ENCODE measurements at places on chromosomes 2 and 18.

GRCh38 chr18:34370704-34371395 is 146.1 kb upstream of the NOL4 start:
- peak; percentile 8 for DNase-seq

DNA sequence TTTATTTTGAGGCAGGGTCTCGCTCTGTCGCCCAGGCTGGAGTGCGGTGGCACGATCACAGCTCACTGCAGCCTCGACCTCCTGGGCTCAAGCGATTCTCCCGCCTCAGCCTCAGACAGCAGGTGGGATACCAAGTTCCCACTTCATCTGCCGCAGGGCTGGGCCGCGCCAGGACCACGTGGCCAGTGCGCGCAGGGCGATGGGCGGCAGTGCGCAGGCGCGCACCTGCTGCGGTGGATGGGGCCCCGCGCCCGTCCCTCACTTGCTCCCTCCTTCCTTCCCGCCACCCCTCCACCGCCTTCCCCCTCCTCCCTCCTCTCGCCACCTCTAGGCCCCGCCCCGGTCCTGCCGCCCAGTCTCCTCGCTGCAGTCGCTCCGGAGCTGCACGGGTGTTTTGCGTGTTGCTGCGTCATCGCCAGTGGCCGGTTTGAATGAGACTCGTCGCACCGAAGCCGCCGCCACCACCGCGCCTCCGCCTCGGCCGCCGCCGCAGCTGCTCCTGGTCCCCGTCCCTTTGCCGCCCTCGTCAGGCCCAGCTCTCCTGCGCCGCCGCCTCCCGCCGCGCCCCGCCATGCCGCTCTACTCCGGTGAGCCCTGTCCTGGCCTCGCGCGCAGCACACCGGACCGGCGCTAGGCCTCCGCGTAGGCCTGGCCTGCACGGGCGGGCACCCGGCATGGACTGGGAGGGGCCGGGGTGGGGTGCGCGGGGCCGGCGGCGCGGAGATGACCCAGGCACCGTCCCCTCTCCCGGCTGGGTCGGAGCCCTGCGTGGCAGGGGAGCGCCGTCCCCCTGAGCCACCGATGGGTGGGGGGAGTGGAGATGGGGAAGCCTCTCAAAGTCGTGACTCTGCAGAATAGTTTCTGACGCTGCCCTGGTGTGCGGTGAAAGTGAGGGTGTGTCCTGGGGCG is at the start of gene USP14:
Gene USP14, plus strand, starts transcription at position 430 of the 909 bp plus-strand sequence. Its CDS starts 142 bp downstream, at position 572.
- peak; percentile 97 for DNase-seq

- DNase-seq, result no peak
These were observed 89.9 kb upstream of the CDCA7 start for GRCh38 chr2:173264603-173265366.

DNA sequence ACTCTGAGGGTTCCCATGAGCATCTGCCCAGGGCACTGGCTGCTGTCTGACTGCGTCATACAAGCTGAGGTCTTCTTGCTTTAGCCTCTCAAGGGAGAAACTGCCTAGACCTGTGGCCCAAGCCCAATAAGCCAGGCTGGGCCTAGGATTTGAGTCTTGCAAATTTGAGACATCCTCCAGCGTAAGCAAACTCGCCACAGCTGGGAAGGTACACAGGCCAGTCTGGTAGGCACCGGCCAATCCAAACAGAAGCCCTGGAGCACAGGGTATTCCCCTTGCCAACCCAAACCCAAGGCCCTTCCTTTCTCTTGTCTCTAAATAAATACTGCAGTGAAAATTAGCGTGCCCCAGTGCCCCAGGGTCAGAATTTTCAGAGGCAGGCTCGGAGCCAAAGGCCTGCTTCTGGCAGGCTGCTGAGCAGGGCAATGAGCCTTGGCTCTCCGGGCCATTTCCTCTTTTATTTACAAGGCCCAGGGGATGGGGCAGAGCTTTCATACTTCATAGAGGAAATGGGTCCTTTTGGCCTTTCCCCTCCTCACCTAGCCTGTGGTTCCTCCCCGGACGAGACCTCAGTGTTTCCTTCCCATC is 33.3 kb downstream of the POLR1A start:
- DNase-seq, result no peak

GRCh38 chr2:208033701-208034502 is 8.6 kb upstream of the PLEKHM3 start:
- DNase-seq, result no peak

DNA sequence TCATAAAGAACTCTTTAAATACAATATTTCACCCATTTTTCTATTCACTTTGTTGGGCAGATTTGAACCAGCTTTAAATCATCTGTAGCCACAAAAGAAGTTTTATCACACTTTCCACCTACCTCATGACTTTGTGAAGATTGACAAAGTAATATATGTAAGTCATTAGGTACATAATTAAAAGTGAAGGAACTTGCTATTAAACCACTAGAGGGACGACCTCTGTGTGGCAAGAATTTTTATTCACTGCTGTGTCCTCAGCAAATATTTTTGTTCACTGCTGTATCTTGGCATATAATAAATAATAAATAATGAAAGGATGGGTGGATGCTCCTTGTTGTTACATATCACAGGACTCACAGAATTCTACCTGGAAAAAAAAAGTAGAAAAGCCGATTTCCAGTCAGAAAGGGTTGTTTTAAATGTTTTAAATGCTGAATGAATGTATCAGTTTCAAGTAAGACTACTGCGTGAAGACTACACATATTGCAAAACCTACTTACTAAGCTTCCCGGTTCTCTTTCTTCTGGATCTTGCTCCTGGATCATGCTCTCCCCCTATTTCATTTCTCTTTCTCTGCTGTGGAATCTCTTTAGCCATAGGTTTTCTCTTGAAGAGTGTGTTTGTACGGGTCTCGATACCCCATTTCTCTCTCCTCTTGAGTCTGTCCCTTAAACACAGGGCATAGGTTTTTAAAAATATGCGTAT is 44.8 kb downstream of the KCMF1 start:
- DNase-seq, result no peak

DNA sequence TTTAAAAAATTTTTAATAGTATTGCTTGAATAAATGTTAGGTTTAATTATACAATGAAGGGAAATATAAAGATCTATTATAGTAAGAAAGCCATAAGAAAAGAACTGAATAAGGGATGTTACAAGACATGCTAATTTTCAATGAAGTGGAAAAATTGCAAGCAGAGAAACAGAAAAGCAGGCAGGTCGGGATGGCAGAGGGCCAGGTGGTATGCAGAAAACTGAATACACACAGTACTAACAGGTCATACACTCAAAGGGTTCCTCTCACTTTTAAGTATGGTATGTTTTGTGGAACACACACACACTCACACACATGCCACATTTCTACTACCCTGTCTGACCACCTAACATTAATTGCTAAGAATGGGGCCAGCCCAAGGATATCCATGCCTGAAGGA is 76.7 kb upstream of the DTNA start:
- no peak for DNase-seq

DNA sequence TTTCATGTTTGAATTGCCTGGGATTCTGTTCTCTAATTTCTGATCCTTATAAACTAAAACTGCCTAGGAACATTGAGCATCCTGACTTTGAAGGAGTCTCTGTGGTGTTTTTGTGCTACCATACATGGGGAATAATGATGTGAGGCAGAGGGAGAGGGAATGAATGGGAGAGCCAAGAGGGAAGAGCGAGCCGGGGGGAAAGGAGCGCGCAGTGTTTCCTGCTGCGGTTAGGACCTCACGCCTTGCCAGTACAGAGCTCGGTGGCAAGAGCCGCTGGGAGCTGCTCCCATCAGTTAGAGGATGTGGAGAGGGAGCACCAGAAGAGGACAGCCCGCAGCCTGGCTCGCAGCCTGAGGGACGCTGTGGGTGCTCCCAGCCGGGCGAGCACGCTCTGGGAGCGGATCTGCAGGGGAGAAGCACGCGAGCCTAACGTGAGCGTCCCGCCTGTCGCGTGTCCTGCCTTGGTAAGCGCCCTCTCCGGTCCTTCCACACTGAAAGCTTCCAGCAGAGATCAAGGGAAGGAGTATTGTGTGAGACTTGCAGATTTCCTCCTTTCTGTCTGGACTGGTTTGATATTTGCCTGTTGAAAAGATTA is 114.7 kb downstream of the FAM210A start:
- no peak for DNase-seq

GRCh38 chr2:47595115-47595514 is 187.8 kb upstream of the MSH6 start:
- no peak for DNase-seq

DNA sequence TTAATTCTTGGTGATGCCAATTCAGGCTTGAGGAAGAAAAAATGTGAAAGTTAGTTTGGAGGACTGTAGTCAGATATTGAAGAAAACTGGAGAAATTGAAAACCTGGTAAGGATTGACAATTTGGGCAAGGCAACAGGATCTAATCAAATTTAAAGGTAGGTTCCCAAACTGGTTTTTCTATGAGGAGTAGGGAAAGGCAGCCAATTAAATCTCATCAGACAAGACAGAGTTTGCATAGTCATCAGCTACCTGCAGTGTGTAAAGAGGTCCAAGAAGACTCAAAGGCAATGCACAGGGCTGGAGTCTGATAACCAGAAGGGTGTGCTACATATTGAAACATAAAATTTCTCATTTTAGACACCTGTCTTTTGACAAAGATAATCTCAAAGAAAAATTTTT is 16.0 kb upstream of the CAB39 start:
- no peak for DNase-seq

DNA sequence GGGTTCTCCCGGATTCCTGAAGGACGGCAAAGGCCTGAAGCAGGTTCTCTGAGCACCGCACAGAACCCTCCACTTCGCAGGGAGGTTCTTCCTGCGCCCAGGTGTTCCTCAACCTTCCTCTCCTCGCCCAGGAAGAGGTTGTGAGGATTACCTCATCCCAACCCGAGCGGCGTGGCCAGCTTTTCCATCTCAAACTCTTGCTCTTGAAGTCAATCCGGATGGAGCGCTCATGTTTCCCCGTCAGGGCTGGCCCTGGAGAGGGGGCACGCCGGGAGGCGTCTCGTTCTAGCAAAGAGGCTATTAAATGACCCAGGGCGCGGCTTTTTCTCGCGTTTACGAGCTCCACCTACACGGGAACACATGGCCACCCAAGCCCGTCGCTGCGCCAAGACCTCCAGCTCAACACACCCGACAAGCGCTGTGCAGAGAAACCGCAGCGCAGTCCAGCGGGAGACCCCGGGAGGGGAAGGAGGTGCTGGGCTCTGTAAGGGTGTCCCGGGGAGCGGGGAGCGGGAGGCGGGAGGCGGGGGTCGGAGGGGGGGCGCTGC is 540 bp upstream of the RAB10 start:
- DNase-seq, result peak; percentile 95

DNA sequence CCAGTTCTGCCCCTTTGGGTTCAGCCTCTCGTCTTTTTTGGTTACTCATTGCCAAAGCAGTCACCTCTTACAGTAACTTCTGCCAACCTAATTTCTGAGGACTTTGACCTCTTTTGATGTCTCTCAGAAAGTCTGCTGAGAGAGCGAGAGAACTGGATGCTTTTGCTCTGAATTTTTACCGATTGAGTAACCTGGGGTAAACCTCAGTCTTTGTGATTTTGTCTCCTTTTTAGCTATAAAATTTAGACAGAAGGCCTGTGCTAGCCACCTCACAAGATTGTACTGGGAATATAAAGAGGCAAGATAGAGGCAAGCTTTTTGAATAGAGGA is 34.8 kb upstream of the IL1R1 start:
- no peak for DNase-seq

- DNase-seq, result no peak
These were observed 550.6 kb upstream of the ACVR2A start for GRCh38 chr2:147293991-147294824.

- no peak for DNase-seq
These were observed 267.3 kb upstream of the SPOPL start for GRCh38 chr2:138234265-138234664.

DNA sequence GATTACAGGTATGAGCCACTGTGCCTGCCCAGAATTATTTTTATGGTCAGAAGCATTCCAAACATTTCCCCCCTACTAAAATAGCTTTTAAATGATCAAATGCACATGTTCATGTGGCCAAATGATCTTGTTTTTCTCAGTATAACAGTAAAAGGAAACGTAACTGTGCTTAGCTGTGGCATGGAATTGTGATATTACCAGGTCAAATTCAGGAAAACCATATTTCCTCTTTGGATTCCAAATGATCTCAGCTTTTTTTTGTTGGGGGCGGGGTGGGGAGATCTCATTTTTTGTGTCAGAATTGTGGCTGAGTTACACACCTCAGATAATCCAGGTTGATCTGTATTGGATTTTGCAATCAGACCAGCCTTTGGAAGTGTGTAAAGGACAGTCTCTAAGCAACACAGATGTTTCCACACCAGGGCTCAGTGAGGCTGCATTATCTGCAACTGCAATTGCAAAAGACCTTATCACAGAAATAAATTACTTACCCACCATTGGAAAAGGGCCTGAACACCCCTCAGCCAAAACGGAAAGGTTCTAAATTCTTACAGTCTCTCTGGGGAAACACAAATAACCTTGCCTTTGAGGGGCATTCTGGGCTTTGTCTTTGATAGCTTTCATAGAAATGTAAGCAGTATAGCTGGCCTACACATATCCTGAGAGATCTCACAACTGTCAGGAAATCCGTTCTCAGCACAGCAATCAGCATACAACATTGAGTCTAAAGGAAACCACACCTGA is 8.4 kb downstream of the CASP10 start:
- DNase-seq, result no peak

GRCh38 chr2:168136392-168136977 is 110.9 kb downstream of the STK39 start:
- no peak for DNase-seq

DNA sequence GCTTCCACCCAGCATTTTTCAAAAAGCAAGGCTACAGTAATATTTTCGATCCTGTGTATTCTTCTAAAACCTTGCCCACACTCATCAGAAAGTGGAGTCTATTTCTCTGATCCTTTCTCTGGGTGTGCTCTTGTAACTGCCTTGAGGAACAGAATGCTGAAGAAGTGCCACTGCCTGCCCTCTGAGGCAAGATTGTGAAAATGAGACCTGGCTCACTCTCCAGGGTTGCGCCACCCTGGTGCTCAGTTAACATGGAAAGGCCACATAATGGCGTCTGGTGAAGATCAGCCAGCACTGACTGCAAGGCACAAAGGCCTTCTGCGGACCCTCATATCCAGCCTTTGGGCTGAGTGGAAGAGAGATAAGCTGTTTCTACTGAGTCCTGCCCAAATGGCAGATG is 11.2 kb upstream of the SH3RF3 start:
- no peak for DNase-seq
